ENCODE measurements at places on chromosomes 3 and 15.

DNA sequence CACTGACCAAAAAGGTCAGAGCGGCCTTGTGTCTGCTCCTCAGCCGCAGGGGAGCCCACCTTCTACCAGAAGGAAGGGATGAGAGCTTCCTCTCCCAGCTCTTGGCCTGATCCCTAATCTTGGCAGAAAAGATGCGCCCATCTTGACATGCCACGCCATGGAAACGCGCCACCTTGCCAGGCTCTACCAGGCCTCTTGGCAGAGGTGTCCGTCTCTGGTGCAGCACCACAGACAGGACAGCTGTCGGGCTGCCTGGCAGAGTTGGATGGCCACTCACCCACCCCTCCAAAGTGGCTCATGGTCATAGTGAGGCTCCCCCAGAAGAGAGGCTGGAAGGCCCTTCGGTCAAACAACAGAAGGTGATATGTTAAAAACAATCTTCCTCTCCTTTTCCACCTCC lies 105.2 kb downstream of the LIPC start:
- no peak for DNase-seq

DNA sequence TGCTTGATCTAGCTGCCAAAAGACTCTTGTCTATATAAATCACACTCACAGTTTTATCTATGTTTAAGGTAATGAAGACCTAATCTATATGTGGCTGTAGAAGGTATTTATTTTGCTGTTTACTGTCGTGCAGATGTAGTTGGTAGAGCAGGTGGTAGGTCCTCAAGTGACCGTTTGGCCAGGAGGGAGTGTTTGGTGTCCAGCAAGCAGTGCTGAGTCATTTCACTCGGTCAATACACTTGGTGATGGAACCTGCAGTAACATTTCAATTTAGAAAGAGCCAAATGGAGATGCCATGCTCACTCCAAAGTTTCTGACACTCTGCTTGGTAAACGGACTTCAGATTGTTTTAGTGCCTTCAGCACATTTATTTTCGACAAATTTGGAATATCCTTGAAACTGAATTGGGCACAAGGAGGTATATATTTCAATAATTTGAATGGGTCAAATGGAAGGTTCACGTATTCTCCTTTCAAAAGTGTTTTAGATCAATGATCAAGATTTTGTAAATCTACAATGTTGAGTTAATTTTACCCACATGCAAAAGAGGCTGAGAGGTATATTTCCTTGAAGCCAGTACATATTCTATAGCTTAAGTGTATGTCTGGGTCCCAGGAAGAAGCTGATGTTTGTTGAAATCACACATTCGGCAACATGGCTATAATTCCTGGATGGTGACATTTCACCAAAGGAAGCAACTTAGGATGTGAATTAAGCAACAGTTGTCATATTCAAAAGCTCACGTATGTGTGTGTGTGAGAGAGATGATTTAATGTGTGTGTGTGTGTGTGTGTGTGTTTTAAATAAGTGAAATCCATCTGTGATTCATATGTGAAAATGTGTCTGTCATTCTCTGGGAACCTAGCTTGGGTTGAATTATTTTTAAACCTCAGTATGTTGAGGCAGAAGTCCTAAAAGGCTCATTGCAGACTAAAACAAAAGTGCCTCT lies 7.7 kb upstream of the CX3CR1 start:
- no peak for DNase-seq

DNA sequence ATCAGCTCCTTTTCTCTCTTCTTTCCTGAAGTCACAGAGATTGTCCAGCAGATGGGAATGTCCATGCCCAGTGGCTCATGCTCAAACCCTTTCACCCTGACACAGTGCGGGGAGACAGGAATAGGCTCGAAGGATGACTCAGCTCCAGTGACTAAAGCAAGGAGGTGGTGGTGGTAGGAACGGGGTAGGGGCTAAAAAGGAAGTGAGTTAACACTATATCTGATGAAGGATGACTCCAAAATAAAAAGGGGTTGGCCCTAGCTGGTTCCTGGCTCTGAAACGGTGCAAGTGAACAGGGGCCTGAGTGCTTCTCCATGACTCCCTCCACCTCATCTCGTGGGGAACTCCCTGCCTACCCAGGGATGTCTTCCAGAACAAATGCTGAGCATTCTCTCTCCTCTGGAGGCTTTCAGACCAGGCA lies 167.4 kb upstream of the LPP start:
- DNase-seq: peak; percentile 58

- no peak for DNase-seq
Measured at GRCh38 chr3:171564748-171565480, 104.7 kb upstream of the TNIK start.

GRCh38 chr3:46110701-46111493 lies 83.6 kb upstream of the XCR1 start:
- peak; percentile 72 for DNase-seq

- no peak for DNase-seq
Measured at GRCh38 chr3:189941679-189942078, 179.0 kb downstream of the P3H2 start.

GRCh38 chr15:74832826-74833225 lies 6.4 kb downstream of the CPLX3 start:
- DNase-seq: no peak

DNA sequence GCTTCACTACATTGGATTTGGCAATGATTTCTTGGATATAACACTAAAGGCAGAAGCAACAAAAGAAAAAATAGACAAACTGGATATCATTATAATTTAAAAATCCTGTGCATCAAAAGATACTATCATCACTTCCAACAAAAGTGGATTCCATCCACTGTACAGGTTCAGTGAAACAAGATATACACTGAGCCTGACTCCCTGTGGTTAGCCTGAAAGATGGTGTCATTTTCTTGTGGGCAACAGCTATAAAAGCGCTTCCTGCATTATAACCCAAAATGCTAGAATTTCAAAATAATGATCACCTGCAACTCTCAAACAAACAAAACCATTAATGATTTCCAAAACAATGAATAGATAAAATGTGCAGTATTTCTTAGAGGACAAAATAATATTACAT lies 39.6 kb upstream of the TBC1D23 start:
- DNase-seq: no peak

DNA sequence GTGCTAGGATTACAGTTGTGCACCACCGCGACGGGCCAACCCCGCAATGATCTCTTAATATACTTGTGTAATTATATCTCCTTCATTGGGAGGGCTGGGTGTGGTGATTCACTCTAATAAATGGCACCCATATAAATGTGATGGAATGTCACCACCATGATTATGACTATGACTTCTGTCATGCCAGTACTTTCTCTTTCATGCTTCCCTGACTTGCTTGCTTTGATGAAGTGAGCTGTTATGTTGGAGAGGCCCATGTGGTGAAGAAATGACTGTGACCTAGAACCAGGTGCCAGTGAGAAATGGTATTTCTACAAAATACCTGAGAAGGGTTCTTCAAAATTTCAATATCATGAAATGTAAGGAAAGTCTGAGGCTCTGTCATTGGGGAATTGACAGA lies 24.4 kb upstream of the TP63 start:
- no peak for DNase-seq

DNA sequence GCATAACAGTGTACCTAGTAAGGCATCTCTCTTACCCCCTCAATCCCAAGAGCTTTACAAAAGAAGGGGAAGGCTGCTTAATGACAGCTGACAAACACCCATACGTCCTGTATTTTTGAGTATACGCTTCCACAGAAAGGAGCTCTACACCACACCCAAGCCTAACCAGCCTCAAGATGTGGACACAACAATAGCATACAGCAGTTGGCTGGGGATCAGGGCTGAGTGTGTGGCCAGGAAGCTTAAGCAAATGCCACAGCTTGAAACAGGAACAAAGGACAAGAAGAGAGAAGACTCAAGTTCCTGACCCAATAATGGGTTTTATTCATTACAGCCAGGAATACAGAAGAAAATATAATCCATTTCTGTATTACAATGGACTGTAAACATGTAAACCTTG lies 6.9 kb downstream of the HEXA start:
- no peak for DNase-seq

DNA sequence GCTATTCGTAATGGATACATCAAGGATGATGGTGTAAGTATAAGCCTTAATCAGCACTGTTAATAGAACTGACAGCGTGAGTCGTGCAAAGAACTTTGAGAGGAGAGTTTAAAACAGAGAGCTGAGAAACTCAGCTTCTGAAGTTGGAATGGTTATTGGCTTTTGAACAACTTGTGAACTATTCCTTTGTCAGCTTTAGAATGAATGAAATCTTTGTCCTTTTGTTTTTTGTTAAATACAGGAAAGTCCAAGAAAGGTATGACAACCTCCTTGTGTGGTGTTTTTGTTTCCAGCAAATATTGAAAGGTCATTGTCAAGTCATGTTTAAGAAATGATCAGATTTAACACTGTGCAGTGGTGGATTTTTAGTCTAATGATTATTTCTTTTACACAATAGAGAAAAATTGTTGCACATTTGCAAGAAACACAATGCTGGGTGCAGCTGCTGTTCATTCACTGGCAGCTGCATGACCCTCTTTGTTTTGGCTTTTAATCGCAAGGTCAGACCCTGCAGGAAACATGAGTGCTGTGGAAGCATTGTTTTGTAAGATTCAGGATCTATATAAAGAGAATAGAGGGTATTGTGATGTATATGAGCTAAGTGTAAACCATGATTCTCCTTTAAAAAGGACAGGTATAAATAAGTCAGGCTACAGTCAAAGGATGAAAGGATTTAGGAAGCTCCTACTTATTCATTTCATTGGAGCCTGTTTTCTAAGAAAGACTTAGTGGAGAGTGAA lies 21.7 kb upstream of the ABHD10 start:
- DNase-seq: no peak

DNA sequence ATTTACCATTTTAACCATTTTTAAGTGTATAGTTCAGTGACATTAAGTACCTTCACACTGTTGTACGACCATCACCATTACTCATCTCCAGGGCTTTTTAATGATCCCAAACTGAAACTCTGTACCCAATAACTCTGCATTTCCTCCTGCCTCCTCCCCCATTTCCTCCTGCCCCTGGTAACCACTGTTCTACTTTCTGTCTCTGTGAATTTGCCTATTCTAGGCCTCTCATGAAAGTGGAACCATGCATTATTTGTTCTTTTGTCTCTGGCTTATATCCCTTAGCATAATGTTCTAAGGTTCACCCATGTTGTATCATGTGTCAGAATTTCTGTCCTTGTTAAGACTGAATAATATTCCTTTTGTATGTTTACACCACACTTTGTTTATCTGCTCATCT lies 154.2 kb downstream of the MECOM start:
- DNase-seq: no peak

DNA sequence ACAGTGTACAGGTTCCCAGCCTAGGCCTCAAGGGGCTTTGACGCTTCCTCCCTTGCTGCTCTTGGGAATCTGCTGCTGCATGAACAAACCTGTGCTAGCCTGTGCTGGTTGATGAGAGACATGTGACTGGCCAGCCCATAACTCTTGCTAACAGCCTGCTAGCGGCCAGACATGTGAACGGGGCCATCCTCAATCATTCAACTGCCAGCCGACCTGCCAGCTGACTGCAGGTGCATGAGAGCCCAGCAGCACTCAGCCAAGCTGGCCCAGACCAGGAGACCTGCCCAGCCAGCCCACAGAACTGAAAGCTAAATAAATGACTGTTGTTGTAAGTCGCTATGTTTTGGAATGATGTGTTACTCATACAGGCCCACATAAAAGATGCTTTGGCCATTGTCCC lies 82.4 kb upstream of the DLG1 start:
- DNase-seq: no peak

DNA sequence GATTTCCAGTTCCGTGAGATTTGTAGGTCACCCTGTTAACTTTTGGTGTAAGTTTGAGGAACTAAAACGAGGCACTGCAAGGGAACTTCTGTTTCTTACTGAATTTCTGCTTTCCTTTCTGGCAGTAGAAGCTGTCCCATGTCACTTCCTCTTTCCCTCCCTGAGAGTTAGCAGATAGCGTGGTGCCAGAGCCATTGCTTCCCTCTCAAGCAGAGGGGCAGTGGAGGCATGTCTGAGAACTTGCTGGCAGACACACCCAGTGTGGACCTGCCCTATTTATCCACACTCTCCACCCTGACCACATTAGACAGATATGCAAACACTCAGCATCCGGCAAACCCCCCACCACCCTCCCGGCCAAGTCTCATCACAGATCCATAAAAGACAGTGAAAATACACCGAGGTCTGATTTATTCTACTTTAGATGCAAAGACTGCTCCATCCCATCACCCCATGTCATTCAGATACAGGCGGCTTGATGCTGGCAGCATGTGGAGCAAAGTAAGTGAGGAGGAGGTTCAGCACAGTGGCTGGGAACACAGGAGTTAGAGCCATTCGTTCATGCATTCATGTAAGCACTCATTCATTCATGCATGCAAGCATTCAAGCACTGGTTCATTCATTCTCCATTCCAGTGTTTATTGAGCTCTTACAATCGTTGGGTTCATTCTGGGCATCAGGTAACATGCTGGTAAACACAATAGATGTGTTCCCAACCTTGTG lies 324.7 kb downstream of the SHQ1 start:
- peak; percentile 14 for DNase-seq

GRCh38 chr3:134092208-134092701 lies 62.5 kb upstream of the SLCO2A1 start:
- DNase-seq: no peak

- no peak for DNase-seq
Measured at GRCh38 chr3:130682131-130682530, 64.5 kb downstream of the PIK3R4 start.

- DNase-seq: no peak
Measured at GRCh38 chr3:141552440-141552991, 65.7 kb downstream of the RASA2 start.

GRCh38 chr3:10666621-10667020 lies 149.4 kb upstream of the SLC6A11 start:
- DNase-seq: no peak

- no peak for DNase-seq
Measured at GRCh38 chr3:126476166-126477060, 722 bp upstream of the ZXDC start.

- DNase-seq: no peak
Measured at GRCh38 chr3:177460047-177460446, 262.8 kb upstream of the TBL1XR1 start.

DNA sequence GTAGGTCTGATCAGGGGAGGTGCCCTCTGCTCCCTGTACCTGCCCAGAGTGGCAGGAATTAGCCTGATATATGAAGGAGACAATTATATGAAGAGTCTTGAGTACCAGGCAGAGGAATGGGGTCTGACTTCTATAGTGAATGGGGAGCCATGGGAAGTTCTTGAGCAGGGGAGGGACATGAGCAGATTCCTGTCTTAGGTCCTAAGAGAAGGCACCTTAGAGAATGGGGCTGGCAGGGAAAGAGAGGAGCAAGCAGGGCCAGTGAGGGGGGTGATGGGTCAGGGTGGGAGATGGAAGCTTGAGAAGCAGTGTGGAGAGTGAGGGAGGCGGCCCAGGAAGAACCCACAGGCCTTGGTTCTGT lies 12.4 kb downstream of the CD276 start:
- DNase-seq: no peak
